ENCODE measurements at places on chromosomes 12 and 14. TPM values are rescaled to one million over a fixed set of nuclear protein-coding genes. Genes with fewer than 3 reads are reported as not detected.

The RPL10L gene
- not detected for total RNA-seq

The EP400 gene
- 46.2 TPM for total RNA-seq

The KMT2D gene
- total RNA-seq: 82.7 TPM

The FITM1 gene
- not detected for total RNA-seq

The PPP1R36 gene
- 2.0 TPM for total RNA-seq

The PRH2 gene
- total RNA-seq: not detected

The NOVA1 gene
- 8.1 TPM for total RNA-seq

The OR4K2 gene
- total RNA-seq: not detected

The KRT71 gene
- total RNA-seq: not detected

The CHMP4A gene
- 61.5 TPM for total RNA-seq

The MYO1H gene
- 1.2 TPM for total RNA-seq

The E2F7 gene
- total RNA-seq: 0.36 TPM

The P2RX2 gene
- total RNA-seq: 0.32 TPM

The CYP46A1 gene
- total RNA-seq: 6.5 TPM

The KERA gene
- total RNA-seq: not detected

The DBX2 gene
- 2.7 TPM for total RNA-seq

The ST8SIA1 gene
- 17.7 TPM for total RNA-seq

The SSPN gene
- 17.0 TPM for total RNA-seq

The LGR5 gene
- total RNA-seq: 0.91 TPM

The TMEM229B gene
- 85.4 TPM for total RNA-seq

The PIK3C2G gene
- 1.4 TPM for total RNA-seq

The KRT3 gene
- not detected for total RNA-seq

The TAS2R7 gene
- total RNA-seq: not detected

The CPNE6 gene
- total RNA-seq: 8.8 TPM

The KRT6A gene
- 5.9 TPM for total RNA-seq

The SLC5A8 gene
- 0.51 TPM for total RNA-seq

The HIP1R gene
- 45.1 TPM for total RNA-seq

The PZP gene
- total RNA-seq: 0.62 TPM

The KCNK13 gene
- 36.8 TPM for total RNA-seq

The SERPINA12 gene
- 1.1 TPM for total RNA-seq

The A2M gene
- 286 TPM for total RNA-seq

The KIF5A gene
- total RNA-seq: 0.50 TPM

The TEX52 gene
- 0.85 TPM for total RNA-seq

The AMN gene
- total RNA-seq: 1.6 TPM

The AMHR2 gene
- total RNA-seq: 44.5 TPM

The COX8C gene
- total RNA-seq: 10.8 TPM

The KRT72 gene
- total RNA-seq: 22.1 TPM

The SDR39U1 gene
- total RNA-seq: 49.5 TPM

The SLCO1B1 gene
- total RNA-seq: 0.45 TPM

The OTOGL gene
- total RNA-seq: 0.59 TPM

The LRIG3 gene
- 25.2 TPM for total RNA-seq

The GPN3 gene
- total RNA-seq: 40.2 TPM

The PHLDA1 gene
- 8.8 TPM for total RNA-seq

The DHRS4L2 gene
- total RNA-seq: 17.9 TPM

The ZNF385A gene
- 42.4 TPM for total RNA-seq

The ITGA7 gene
- total RNA-seq: 17.4 TPM
